ENCODE measurements at places on chromosomes 12 and 14.

GRCh38 chr12:2198005-2198501, 145.3 kb downstream of the CACNA1C start:
- DNase-seq = no peak

DNA sequence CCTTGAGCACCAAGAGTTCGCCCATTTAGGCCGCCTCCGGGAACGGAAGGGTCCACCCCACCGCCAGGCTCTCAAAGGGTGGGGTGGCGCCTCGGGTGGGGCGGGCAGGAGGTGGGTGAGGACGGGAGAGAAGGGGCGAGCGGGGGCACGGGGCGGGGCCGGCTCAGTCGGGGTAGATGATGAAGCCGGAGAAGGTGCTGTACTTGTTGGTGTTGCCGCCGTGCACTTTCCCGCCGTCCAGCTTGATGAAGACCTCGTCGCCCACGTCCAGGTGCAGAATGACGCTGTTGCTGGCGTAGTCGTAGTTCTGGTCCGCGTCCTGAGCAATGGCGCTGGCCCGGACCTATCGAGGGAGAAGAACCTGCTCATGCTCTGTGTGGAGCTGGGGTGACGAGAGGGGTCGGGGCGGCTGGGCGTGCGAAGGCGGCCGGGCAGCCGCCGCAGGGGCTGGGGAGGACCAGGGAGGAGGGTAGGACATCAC, 4.1 kb downstream of the C1QL4 start:
- no peak for DNase-seq

DNA sequence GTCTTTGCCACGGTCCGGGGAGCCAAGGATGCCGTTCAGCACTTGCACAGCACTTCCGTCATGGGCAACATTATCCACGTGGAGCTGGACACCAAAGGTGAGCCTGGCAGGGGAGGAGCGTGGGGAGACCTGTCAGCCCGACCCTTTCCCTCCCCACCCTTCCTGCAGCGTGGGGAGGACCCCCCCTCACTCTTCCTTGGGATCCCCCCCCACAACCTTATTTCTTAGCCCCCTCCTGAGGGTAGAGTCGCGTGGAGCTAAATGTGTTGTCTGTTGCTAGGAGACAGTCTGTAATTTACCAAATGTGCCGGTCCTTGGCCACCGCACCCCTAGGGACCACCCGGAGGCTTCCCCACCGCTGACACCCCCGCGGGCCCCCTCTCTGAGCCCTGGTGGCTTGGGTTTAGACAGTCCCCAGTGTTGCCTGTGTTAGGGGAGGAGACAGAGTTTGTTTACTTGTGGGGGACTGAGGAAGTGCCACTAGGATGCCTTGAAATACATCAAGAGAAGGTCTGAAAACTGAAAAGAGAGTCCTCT, 2.3 kb downstream of the SETD1B start:
- peak; percentile 33 for DNase-seq

- DNase-seq = no peak
Observed at GRCh38 chr14:87286826-87287225, 706.2 kb downstream of the GALC start.

DNA sequence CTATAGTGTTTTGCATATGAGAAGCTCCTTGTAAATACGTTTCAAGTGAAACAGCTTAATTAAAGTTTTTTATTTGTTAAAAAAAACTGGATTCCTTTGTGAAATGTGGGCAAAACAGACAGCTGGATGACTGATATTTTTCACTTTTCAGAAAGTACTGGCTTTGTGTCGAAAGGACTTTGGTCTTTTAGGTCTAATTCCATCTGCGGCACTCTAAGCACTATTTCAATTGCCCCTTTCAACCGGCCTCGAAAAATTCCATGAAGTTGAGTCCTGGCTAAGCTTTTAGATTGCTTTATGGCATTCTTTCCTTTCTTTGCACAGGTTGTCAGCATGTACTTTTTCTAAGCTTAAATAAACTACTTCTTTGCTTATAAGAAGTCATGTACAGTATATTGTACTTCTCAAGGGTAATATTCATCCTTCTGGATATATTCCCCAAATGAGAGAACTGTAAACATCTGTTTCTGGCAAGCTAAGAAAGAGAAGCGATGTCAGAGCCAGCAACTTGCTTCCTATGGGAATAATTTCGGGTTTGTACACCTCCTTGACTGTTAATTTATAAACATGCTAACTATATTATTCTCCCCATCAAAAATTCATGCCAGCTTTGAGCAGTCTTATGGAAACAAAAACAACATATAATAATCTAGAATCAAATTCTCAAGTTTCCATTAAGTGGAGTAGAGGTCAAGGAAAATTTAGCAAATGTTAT, 611.3 kb downstream of the ETNK1 start:
- DNase-seq = no peak

DNA sequence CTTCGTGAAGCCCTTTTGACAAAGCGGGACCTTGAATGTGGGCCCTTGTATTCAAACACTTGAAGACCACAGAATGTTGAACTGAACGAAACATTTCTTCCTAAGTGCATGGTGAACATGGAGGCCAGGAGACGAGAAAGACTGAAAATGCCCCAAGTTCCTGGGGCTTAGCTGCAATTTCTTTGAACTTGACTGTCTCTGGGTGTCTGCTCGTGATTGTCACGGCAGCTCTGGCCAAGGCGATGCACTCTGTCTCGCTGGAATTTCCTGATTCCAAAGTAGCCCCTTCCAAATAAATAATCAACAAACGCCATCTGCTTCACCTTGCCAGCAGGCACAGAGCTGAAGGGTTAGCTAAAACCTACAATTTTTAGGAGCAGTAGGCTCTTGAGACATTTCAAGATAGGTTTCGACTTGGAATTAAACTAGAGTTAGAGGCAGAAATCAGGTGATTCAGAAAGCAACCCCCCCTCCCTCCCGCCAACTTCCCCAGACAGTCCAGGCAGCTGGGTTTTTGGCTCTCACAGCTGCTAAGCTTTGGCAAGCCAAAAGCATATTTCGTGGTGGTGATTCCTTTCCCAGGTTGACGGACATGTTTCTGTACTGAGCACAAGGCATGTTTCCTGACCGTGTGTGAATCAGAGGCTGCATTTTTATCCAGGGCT, 13.5 kb upstream of the IRF2BPL start:
- peak; percentile 73 for DNase-seq

- no peak for DNase-seq
Observed at GRCh38 chr12:85329913-85330312, 49.9 kb downstream of the ALX1 start.

DNA sequence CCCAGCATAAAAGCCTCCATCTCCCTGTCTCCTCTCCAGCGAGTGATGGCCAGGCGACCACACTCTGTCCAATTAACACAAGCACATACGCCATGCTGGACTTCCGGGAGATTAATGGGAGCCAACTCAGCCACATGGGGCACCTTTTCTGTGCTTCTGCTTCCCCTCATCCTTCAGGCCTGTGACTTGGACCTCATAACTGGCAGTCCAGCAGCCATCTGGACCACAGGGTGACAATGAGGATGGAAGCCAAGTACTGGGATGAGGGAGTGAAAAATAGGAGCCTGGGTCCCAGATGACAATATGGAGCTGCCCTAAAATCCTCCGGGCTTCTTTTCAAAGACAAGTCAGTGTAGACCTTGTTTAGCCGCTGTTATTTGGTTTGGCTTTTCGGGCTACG, 12.8 kb downstream of the MAP3K9 start:
- DNase-seq = no peak

DNA sequence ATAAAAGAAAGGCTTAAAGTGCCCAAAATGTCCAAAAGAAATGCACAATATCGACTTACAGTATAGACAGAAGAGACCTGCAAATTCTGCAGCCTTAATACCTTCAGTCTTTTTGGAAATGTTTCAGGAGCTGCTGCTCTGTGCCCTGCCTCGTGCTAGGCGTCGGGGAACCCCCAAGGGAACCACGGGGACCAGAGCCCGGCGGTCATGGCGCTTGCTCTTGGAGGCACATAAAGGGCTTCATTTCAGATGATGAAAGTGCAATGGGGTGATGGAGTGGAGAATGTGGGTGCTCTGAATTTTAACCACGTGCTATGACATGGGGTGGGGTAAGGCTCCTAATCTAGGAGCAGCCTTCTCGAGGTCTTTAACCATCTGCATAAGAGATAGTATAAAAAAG, 14.8 kb upstream of the AACS start:
- DNase-seq = no peak

DNA sequence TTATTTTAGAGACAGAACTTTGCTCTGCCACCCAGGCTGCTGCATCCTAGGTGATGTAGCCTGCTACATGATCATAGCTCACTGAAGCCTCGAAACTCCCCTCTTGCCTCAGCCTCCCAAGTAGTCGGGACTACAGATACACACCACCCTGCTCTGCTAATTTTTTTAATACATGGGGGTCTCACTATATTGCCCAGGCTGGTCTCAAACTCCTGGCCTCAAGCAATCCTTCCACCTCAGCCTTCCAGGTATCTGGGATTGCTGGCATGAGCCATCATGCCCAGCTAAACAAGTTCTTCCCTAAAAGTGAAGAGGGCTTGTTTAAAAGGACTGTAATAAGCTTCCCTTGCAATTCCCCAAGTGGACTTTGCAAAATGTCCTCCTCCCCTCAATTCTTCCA, 310.4 kb downstream of the PAWR start:
- DNase-seq = no peak

GRCh38 chr12:132657004-132657727, 30.0 kb downstream of the POLE start:
- no peak for DNase-seq
